ENCODE measurements at places on chromosomes 5 and 9.

- no peak for DNase-seq
Observed at GRCh38 chr9:128257907-128258306, 17.9 kb downstream of the GOLGA2 start.

DNA sequence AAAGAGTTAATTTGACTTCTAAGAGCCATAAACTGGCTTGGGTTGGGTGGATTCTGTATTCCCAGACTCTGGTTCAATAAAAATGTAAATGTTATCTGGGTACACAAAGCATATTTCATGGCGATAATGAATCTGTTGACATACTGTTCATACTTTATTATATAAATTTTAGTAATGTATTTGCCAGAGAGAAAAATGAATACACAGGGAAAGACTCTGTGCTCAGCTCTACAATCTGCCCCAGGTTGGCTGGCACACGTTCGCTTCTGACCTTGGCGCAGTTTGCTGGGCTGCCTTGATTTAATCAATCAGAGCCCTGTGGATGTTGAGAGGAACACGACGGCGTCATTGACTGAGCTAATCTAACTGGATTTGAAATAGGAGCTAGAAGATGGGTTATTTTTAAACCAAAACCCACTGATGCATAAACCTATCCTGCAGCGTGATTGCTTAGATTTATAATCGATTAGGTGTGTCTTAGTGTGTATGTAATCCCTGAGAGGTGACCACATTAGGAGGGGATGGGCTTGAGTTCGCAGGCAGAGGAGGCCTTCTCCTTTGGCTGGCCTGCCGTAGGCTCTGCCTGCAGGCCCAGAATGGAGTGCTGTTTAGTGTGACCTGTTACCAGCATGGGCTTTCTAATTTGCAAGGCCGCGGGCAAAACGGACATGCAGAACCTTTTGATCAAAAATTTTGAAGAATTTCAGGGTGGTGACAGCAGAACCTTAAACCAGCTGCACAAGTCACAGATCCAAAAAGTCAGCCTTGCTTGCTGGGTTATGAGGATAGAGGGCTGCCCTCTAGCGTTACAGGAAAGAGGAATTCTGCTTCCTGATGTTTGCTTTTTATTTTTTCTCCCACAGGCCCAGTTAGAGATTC lies 3.9 kb upstream of the ADCY2 start:
- DNase-seq: no peak

DNA sequence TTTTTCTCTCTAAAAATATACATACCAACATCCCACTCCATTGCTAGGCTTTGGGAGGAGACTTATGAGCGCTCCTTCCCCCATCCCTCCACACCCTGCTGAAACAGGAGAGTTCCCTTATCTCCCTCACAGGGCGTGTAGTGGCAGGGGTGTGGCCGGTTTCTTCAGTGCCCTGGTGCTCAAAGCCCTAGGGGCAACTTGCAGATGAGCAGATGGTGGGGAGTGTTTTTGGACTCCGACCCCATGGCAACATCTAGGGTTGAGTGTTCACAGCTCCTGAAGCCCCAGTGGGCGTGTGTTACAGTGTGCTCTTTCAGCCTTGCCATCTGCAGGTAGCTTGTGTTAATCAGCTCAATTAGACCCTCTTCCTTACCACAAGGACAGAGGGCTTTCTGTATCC lies 409.5 kb downstream of the MAT2B start:
- no peak for DNase-seq

DNA sequence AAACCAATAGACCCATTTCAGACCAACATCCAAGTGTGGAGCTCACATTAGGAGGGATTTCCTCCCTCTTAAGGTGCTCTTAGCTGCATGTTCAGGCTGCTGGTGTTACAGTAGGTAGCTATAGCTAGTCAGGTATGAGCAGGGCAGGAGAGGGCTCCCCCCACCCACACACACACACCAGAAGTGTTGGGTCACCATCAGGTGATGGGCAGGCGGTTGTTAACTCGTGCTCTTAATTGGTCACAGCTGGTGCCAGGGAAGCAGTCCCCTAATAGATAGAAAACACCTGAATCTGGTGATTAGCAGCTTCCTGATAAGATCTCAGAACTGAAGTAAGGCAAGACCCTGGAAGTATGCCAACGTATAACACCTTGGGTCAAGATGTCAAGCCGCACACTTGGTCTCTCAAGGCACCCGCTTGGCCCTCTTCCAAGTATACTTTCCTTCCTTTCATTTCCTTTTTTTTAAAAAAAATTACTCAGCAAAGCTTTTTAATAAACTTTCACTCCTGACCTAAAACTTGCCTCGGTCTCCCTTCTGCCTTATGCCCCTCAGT lies 532.4 kb downstream of the DNAH5 start:
- no peak for DNase-seq

GRCh38 chr5:122332599-122333555 lies 20.8 kb downstream of the SNCAIP start:
- no peak for DNase-seq

DNA sequence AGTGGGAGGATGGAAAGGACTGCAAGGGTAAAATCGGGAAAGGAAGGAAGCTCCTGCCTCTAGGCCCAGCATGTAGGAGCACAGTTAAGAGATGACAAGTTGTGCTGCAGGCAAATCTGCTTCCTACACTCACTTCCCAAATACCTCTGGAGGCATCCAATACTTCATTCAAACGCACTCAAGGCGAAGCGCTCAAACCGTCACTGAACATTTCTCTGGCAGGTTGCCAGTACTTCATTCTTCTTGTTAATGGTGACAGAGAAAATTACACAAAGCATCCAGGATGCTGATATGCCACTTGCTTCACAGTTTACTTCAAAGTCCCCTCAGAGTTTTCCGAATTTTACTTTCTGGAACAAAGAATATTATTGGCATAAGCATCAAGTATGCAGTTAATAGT lies 59.8 kb downstream of the NREP start:
- DNase-seq: no peak

- DNase-seq: no peak
Observed at GRCh38 chr5:116772806-116773205, 198.2 kb upstream of the SEMA6A start.

- no peak for DNase-seq
Observed at GRCh38 chr9:20398536-20399338, 223.6 kb downstream of the MLLT3 start.

GRCh38 chr5:28743025-28743715 lies 1704.8 kb upstream of the CDH9 start:
- DNase-seq: no peak

DNA sequence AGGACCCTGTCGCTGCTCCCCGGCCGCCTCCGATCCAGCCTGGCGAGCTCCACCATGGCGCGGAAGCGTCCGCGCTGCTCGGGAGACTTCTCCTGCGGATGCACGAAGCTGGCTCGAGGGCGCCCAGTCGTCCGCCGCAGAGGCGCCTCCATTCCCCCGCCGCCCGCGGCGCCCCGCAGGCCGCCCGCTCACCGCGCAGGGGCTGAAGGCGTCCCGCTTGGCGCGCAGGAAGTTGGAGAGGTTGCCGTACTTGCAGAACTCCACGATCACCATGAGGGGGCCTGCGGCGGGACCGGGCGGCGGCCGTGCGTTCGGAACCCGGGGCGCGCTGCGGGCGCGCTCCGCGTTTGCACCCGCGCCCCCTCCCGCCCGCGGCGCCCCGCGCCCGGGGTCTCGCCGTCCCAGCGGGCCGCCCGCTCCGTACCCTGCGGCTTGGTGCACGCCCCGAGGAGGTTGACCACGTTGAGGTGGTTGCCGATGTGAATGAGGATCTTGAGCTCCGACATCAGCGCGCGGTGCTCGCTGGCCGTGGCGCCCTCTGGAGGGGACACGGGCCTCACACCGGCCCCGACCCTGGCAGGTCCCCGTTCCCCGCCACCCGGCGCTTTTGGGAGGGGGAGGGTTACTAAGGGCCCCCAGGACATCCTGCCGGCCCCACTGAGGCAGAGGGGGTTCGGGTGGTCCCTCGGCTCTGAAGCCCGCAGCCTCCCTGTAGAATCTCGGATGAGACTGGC lies 27.7 kb upstream of the SCGB3A1 start:
- DNase-seq: no peak

GRCh38 chr5:160450164-160450932 lies 28.7 kb downstream of the PTTG1 start:
- DNase-seq: no peak

DNA sequence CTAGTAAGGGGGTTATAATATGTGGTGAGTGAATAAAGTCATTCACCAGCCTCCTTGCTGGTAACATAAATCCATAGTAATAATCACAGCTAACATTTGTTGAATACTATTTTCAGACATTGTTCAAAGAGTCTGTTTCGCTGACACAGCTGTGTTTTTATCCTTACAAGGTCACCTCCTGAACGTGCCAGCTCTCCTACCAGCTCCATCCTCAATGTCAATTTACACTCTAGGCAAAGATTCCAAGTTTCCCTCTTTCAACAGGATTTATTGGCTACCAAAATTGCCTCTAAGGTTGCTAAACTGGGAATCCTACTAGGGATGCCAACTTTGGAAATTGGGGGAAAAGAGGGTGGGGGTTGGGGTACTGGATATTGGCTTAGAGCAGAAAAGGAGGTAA lies 30.7 kb upstream of the SMC5 start:
- DNase-seq: no peak

DNA sequence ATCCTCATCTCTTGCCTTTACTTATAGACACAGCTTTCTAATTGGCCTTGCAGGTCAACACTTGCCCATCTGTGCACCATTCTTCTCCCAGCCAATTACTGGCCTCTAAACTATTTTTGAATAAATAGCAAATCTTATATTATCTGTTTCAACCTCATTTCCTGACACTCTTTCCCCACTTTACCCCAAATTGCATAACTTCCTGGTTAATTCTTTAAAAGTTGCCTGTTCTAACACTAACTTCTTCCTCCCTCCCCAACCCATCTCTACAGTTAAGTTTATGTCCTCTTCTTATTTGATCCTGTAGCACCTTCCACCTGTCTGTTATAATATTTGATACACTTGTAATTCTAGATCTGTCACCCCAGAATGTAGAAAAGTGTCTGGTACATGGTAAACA lies 372.1 kb downstream of the PDE4D start:
- no peak for DNase-seq

GRCh38 chr5:76145945-76146344 lies 62.8 kb downstream of the SV2C start:
- no peak for DNase-seq

GRCh38 chr9:116661037-116661954 lies 25.8 kb upstream of the TRIM32 start:
- no peak for DNase-seq

DNA sequence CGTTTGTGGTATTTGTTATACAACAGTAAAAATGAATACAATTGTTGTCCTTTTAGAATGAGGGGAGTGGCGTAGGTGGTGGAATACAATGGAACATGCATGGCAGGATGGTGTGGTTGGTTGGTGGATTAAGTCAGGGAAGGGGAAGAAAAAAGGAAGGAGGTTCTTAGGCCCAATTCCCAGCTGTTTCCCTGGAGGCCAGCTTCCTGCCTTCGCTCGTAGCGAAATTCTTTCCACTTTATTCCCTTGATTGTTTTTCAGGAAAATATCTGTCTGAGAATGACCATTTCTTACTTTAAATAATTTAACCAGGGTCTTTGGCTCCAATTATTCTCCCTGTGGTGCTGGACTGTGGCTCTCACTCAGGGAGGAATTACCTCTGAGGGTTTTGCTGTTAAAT lies 24.1 kb upstream of the DMAC1 start:
- DNase-seq: no peak

DNA sequence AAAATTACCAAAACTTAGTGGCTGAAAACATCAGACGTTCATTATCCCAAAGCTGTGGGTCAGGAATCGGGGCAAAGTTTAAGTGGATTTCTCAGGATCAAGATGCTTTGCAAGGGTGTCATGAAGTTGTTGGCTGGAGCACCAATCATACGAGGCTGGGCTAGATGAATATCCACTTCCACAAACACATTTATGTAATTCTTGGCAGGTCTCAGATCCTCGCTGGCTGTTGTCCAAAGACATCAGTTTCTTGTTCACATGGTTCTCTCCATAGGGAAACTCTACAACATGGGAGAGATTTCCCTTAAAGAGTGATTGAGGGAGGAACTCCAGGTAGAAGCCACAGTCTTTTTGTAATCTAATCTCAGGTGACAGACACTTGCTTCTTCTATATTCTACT lies 20.2 kb upstream of the CCDC192 start:
- no peak for DNase-seq

- DNase-seq: no peak
Observed at GRCh38 chr5:154166901-154167791, 23.4 kb upstream of the GALNT10 start.

DNA sequence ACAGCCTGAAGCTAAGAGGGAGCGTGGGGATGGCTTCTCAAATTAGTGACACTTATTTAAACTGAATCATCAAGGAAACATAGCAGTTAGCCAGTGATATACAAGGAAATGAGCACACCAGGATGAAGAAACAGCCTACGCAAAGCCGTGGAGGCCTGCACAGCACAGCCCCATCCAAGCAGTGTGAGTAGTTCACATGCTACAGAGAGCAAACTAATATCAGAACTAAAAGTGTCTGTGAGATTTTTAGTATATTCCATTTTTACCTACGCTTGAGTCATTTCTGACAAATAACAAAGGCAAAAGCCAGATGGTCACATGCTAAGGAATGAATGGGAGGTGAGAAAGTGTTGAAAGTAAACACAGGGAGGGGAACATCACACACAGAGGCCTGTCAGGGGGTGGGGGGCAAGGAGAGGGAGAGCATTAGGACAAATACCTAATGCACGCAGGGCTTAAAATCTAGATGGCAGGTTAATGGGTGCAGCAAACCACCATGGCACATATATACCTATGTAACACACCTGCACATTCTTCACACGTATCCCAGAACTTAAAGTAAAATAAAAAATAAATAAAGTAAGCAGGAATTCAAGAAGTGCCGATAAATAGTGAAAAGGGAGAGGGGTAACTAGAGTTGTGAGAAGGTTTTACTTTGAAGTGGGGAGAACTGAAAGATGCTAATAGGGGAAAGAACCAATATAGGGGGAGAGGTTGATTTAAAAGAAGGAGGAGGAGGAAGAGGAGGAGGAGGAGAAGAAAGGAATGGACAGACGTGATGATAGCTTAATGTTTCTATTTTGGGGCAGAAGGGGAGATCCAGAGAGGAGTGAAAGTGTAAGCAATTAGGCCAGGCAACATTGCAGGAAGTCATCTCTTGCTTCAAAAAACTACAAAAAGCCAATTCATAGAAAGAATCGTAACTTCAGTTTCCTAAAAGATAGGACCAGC lies 100.9 kb upstream of the PTGER4 start:
- DNase-seq: no peak

Data from activated CD4-positive, alpha-beta T cell treated with anti-CD3 and anti-CD28 coated beads for 1 hour (primary cell).